ENCODE measurements at places on chromosomes 13 and 19. TPM values are rescaled to one million over a fixed set of nuclear protein-coding genes. Genes with fewer than 3 reads are reported as not detected.

GRCh38 chr19:15223649-15224361, 8.4 kb downstream of the EPHX3 start:
- DNase-seq = no peak

DNA sequence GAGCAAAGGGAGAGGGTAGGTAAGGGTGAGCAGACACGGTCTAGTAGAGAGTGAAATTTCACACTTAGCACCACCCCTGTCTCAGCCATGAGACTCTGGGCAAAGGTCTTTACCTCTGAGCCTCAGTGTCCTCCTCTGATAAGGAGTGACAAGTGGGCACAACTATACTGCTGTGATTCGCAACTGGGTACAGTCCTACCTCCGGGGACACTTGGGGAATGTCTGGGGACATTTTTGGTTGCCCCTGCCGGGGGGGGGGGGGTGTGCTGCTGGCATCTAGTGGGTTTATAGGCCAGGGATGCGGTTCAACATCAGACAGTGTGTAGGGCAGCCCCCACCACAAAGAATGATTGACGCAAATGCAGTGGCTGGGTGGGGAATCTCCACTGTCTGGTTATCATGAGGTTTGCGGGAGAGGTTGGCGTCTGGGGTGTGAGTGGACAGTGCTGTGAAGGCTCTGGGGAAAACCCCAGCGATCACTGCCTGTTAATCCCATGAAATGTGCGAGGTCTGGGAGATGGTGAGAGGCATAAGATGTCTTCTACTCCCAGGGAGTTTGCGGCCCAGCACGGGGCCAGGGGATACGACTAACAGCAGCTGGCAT, 4.3 kb downstream of the NACC1 start:
- DNase-seq = no peak

DNA sequence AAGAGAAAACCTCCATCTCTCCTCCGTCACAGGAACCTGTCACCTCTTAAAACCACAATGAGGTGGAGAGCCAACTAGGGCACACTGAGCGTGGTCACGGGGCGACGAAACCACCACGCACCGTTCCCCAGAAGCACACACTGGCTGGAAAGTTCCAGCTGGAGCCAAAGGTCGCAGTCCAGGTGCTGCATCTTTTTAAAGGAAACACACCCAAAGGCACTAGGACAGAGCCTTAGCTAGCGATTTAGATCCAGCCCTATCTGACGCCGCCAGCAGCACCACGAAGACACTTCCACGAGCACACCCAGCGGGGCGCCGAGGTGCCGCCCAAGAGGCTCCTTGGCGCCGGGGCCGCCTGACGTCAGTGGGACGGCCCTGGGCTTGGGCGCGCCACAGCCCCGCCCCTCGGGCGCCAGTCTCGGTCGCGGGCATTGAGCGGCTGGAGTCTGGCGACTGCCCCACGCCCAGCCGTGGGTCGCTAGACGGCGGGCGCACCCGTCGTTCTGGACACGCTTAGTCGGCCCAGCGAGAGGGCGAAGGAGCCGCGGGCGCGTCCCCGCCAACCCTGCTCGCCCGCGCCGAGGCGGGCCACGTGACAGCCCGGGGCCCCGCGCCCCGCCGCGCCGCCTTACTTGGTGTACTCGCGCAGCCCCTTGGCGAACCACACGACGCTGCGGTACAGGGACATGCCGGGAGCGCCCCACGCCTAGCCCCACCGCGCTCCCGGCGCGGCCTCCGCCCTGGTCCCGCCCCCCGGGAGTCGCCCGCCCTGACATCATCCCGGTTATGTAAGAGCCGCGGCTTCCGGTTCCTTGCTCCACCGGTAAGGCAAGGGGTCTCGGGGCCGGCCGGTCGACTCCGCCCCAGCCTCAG, at the start of gene DHRS12:
Gene DHRS12 (minus strand): TSS at position 742 of the 873 bp plus-strand sequence. CDS start 4,504 bp downstream, outside the sequence.
- DNase-seq = peak; percentile 88

DNA sequence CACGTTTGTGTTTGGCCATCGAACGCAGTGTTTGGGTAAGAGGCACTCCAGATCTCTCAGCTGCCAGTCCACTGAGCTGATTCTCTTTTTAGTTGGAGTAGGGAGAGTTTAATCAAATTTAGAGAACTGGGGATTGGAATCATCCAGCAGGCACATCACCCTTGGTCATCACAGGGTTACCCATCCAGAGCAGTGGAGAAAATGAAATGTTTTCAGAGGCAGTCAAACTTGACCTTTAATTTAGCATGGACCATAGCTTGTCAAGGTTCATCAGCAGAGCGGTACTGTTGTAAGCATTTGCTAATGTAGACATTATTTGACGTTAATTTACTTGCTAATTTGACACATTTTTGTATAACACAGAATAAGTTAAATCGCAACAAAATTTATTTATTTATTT, 18.4 kb upstream of the FRY start:
- no peak for DNase-seq

- no peak for DNase-seq
Observed at GRCh38 chr13:23696610-23697009, 126.4 kb downstream of the TNFRSF19 start.

GRCh38 chr13:110647365-110647737, 32.0 kb downstream of the NAXD start:
- no peak for DNase-seq

DNA sequence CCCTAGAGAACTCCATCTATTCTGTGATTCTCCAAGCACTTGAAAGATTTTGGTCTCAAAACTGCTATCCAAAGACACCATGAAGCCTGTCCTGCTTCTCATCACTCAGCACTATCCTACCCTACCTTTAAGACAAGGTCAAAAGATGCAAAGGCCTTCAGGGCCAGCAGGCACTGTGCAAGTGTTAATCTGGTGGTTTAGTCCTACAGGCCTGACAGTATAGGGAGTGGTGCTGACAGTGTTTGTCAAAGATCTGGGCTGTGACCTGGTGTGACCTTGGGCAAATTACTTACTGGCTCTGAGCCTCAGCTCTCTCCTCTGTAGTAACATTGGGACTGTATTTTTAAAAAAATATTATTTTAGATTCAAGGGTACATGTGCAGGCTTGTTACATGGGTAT, 28.0 kb downstream of the SIAH3 start:
- DNase-seq = no peak

GRCh38 chr19:7104747-7105447, 35.4 kb downstream of the ZNF557 start:
- no peak for DNase-seq

- no peak for DNase-seq
Observed at GRCh38 chr19:38023671-38024541, 116.9 kb downstream of the SIPA1L3 start.

DNA sequence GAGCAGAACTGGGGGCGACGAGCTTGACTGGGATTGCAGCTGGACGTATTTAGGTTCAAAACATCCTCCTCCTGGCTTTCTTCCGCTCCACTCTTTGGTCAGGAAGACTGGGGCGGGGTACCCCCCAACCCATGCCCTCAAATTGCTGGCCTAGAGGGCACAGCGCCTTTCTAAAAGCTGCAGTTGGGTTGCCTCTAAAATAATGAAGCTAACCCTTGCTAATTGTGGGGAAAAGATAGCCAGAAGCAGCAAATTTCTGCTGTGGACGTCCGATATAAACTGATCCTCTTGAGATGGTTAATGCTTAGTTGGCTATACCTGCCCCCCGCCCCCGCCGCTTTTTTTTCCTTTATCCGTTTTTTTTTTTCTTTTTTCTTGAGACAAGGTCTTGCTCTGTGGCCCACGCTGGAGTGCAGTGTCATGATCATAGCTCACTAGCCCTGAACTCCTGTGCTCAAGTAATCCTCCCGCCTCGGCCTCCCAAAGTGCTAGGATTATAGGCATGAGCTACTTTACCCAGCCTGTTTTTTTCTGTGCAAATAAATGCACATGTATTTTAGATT, 754 bp upstream of the CHERP start:
- no peak for DNase-seq

DNA sequence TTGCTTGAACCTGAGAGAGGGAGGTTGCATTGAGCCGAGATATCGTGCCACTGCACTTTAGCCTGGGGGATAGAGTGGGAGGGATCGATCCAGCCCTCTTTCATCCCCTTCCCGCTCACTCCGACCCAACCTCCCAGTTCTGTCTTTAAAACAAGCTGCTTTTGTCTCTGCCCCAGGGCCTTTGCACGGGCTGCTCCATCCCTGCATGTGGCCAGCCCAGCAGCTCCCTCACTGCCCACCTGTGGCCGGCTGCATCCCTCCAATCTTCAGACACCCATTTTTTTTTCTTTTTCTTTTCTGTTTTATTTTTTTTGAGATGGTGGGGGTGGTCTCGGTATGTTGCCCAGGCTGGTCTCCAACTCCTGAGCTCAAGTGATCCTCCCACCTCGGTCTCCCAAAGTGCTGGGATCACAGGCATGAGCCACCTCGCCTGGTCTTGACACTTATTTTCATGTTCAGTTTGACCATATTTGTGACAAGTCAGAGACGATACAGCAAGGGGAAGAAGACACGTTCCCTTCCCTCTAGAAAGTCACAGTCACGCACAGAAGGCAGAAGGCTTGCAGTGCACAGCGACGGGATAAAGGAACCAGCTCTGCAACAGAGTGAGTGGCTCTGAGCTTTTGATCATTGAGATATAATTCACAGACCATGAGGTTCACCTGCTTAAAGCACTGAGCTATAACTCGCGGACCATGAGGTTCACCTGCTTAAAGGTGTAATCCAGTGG, 31.8 kb downstream of the EFNA2 start:
- no peak for DNase-seq

DNA sequence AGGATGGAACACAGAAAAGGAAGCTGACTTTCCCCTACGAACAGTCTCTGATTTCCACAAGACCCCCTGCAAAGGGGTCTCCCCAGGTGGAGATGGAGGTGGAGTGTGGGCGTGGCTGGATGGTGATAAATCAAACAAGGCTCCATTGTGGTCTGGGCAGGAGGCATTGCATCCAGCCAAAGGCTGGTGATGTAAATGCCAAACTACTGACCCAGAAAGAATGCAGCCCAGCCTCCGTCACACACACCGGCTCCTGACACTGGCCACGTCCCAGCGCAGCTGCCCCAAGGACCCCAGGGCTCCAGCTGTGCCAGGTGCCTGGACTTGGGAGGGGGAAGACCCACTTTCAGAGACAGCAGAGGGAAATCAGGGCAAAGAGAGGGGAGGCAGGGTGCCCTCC, 6.3 kb downstream of the SLC7A1 start:
- no peak for DNase-seq

DNA sequence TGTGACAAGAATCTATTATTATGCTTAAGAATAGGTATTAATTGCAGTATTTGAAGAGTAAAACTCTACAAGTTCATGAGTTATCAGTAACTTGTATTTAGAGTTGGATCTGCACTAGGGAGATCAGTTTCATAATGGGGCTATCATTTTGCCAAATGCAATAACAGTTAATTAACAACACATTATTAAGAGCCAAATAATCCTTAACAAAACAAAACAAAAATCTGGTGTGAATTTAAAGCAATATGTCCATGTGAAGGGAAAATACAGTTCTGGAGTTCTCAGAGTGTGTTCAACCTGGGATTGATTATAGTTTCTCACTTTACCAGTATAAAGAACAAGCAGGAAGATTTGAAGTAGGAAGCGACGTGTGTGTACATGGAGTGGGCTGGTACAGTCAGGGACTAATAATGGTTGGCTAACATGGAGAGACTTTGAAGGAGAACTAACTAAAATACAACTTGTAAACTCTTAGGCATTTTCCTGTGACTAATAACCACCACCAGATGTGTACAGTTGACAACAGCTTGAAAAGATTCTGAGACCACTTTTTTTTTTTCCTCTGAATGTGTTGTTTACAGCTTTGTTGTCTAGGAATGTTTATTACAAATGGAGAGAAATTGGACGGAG, 58.5 kb downstream of the POSTN start:
- peak; percentile 57 for DNase-seq

GRCh38 chr19:36401475-36401874, 17.0 kb downstream of the ZFP82 start:
- DNase-seq = no peak

- no peak for DNase-seq
Observed at GRCh38 chr13:111604097-111604496, 283.7 kb downstream of the TEX29 start.

DNA sequence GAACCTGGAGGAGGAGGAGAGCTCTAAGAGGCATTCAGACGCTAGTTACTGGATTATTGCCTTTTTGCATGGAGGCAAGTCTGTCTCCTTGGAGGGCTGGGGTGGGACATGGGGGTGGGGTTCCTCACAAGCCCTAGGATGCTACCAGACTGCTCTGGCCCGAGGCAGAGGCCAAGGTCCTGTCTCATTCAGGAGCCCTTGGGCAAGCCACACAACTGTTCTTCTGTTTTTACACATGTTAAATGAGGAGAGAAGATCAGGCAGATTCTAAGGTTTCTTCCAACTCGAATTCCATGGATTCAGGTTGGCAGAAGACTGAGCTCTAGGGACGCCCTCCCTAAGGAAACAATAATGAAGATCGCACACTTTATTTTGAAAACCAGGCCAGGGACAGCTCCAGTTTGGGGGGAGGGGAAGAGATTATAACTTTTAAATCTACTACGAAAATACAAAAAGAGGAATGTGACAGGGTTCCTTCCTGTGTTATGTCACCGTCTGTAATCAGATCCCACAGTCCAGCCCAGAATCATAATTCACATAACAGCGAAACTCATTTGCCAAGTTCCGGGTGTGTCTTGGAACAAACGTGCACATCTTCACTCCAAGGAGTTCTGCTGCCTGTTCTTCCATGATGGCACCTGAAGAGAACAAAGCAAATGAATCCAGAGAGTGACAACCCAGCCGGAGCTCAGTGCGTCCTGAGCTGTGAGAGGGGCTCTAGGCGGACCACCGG, 25.2 kb downstream of the IL17D start:
- no peak for DNase-seq

DNA sequence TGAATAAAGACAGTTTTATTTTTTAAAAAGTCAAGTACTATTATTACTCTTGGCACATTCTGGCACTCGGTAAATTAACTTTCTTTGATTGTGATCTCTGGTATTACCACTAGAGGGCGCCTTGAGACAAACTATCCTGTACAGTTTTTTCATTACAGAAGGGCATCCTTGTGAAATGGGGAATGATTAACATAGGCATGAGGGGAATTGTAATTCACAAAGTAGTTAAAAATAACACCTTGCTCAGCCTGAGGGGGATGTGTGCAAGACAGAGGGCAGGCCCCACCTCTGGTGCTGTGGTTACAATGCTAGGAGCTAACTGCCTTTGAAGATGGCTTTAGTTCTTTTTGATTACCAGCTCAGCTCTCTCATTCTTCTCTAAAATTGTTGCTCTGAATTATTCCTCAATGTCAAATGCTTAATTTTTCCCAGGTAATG, 24.2 kb upstream of the C1QTNF9B start:
- no peak for DNase-seq

Gene ZNF98
- 4.7 TPM for polyA plus RNA-seq

Gene TUBA3C
- not detected for polyA plus RNA-seq

Gene PABPC3
- 1.2 TPM for polyA plus RNA-seq

Gene KLF5
- 18.9 TPM for polyA plus RNA-seq

Gene TRIM28
- 648 TPM for polyA plus RNA-seq

Gene ZNF20
- 10.6 TPM for polyA plus RNA-seq

Gene CFAP97D2
- polyA plus RNA-seq = 0.68 TPM

Gene KLF16
- polyA plus RNA-seq = 6.0 TPM

Gene RDH8
- not detected for polyA plus RNA-seq

Gene CNN1
- polyA plus RNA-seq = 9.8 TPM

Gene JSRP1
- polyA plus RNA-seq = 0.64 TPM

Measured in right lung (tissue), 10 donors.